ENCODE measurements at places on chromosomes 11 and 22. TPM values are rescaled to one million over a fixed set of nuclear protein-coding genes. Genes with fewer than 3 reads are reported as not detected.

Gene NLRP10
- not detected for total RNA-seq

Gene CD248
- total RNA-seq, result 0.22 TPM

Gene PRRG4
- 0.17 TPM for total RNA-seq

Gene PPP2R1B
- total RNA-seq, result 37.9 TPM

Gene PTPRJ
- total RNA-seq, result 18.8 TPM

Gene PKDREJ
- total RNA-seq, result not detected

GRCh38 chr11:64378335-64378880 is 19.4 kb downstream of the RPS6KA4 start:
- peaks cover 4% of the 10 kb centered on the region for H3K4me1 ChIP-seq
- H3K4me3 ChIP-seq, result no peak overlapping the region
- H3K27me3 ChIP-seq, result no peaks in the 10 kb centered on the region
- DNase-seq, result no peak

DNA sequence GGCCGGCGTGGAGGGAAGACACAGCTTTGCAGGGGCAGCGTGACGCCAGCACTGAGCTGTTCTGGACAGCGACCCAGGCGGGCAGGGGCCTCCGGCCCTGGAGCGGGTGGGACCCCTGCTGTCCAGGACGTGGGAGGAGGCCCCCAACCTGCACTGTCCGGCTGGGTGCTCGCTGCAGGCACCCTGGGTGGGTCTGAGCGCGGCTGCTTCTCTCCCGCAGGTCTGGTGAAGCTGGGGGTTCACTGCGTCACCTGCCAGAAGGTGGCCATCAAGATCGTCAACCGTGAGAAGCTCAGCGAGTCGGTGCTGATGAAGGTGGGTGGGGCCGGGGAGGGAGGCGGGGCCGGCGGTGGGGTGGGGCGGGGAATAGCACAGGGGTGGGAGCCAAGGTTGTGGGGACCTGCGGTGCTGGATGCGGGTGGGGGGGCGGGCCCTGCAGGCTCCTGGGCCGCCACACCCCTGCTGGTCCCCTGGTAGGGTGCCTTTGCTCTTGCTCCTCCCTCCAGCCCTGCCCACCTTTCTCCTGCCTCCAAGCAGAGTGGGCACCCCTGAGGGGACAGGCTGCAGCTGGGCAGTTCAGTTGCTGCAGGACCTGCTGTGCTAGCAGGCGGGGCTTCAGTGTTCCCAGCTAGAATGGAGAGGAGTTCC is 46.2 kb downstream of the BRSK2 start:
- H3K27me3 ChIP-seq, result no peaks in the 10 kb centered on the region
- H3K27ac ChIP-seq, result no peak overlapping the region
- no peak overlapping the region for H3K4me3 ChIP-seq
- H3K36me3 ChIP-seq, result no peaks in the 10 kb centered on the region
- H3K4me1 ChIP-seq, result no peaks in the 10 kb centered on the region

DNA sequence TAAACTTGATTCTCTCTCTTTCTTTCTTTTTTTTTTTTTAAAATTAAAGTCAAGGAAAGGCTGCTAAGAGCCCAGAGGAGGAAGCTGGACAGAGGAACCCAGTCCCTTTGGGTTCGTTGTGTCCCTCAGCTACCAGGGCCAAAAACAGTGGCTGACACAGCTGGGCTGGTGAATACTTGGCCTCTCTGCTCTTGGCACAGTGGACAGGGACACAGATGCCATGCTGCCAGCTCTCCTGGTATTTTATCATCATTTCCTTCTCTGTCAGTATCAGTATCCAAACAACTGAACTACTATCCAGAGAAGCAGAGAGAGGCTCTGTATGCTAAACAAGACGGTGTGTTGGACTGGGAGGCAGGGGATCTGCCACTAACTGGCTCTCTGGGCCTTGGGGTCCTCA is 123.7 kb upstream of the CCDC90B start:
- H3K27ac ChIP-seq, result no peak overlapping the region
- no peaks in the 10 kb centered on the region for H3K4me1 ChIP-seq
- no peaks in the 10 kb centered on the region for H3K27me3 ChIP-seq
- H3K36me3 ChIP-seq, result no peaks in the 10 kb centered on the region
- H3K4me3 ChIP-seq, result no peak overlapping the region
- no peak for DNase-seq

GRCh38 chr11:120545813-120546212 is 34.3 kb downstream of the GRIK4 start:
- DNase-seq, result no peak
- H3K4me1 ChIP-seq, result peaks cover 45% of the 10 kb centered on the region
- peak overlapping the region; percentile 30 for H3K4me3 ChIP-seq
- no peaks in the 10 kb centered on the region for H3K27me3 ChIP-seq

DNA sequence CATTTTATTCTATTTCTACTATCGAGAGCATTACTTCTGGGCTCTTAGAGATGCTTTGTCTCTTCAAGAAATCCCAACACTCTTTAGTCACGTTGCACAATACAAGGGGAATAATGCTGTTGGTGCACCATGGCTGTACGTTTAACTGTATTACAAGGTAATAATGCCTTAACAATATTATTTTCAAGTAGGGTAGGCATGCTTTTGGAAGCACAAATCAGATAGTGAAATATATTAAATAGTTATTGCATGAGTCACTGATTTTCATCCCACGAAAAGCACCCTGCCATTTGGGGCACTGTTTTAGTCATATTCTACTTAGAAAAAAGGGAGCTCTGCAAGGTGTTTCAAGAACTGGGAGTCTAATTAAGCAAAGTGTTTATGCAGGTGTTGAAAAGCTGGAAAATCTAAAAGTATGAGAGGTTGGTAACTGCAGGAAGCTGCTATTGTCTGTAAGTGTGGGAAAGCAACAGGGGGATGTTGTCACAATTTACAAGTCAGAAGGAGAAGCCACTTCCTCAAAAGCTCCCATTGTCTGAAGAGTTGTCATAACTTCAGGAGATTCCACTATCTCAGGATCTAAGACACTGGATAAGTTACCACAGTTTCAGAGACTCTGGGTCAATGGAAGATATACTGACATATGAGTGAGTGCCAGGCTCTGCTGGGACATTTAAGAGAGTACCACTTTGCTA is 218.2 kb downstream of the JRKL start:
- no peak for DNase-seq
- H3K4me1 ChIP-seq, result no peaks in the 10 kb centered on the region
- H3K36me3 ChIP-seq, result no peaks in the 10 kb centered on the region
- no peak overlapping the region for H3K4me3 ChIP-seq
- no peaks in the 10 kb centered on the region for H3K27me3 ChIP-seq
- no peak overlapping the region for H3K27ac ChIP-seq

DNA sequence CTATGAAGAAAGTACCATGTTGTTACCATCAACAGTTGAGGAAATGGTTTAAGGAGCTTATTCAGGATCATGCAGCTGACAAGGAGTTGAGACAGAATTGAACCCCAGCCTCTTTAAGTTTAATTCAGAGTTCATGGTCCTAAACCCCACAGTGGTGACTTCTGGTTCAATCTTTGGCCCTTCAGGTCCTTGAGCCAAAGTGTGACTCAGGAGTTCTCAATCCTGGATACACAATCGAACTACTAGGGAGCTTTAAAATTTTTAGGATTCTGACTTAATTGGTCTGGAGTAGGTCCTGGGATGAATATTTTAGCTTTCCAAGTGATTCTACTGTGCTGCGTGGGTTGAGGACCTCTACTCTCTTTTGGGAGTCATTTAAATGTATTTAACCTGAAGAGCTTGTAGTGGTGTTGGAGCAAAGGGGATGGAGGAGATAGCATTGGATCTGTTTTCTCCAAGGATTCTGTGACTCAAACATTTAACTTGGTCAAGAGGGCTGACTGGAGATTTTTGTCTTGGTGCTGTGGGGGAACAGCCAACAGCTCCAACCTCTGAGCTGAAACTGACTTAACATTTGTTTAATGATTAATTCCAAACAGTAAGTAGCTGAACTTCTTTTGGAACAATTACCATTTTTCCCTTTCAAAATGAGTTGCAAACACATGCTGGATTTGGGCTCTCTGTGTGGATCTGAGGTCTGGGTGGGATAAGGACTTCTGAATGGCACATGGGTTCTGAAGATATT is 80.1 kb downstream of the INSC start:
- no peak overlapping the region for H3K4me3 ChIP-seq
- H3K27ac ChIP-seq, result no peak overlapping the region
- H3K36me3 ChIP-seq, result no peaks in the 10 kb centered on the region
- peaks cover 3% of the 10 kb centered on the region for H3K27me3 ChIP-seq

DNA sequence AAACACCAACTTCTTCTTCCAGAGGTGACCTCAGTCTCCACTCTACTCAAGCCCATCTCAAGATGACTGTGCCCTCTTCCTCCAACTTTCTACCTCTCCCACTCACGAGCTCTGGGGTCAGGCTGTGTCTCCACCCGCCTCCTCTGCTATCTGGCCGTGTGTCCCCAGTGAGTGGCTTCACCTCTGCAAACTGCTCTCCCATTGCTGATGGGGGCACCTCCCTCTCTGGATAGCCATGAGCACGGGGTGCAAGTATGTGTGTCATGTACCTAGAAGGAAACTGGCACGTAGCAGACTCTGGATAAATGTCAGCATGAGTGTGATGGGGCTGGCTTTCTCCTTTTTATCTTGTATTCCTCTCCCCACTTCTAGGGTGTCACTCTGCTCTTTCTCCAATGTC is 18.3 kb upstream of the RAC2 start:
- no peak for DNase-seq
- H3K4me1 ChIP-seq, result peaks cover 36% of the 10 kb centered on the region
- H3K36me3 ChIP-seq, result peaks cover 2% of the 10 kb centered on the region
- H3K4me3 ChIP-seq, result no peak overlapping the region

DNA sequence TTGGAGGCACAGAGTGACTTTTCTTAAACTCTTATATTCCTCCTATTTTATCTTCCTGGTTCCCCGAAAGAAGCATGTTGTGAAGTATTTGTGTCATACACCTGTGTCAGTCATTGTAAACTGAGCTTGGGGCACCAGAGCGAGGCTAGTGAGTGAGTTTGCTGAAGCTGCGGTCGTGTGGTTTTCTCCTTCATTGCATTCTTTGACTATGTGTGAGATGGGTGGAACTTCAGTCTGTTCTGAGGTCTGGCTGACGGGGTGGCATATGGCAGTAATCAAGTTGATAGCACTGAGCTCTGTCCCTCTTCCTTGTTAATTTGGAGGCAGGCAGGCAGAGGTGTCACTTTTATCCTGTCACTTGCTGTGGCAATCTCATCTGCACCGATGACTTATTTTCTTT is 4.2 kb downstream of the VPS26B start:
- peak overlapping the region; percentile 36 for H3K4me3 ChIP-seq
- peaks cover 67% of the 10 kb centered on the region for H3K4me1 ChIP-seq
- peaks cover 8% of the 10 kb centered on the region for H3K36me3 ChIP-seq

All from activated B cell treated with CpG ODN at 0.5 μM for 24 hours (primary cell).